Naive thymus-derived CD8-positive, alpha-beta T cell (primary cell): ENCODE measurements at places on chromosomes 4 and X.

- no peak for DNase-seq
These were observed 39.4 kb downstream of the NALF2 start for GRCh38 chrX:69543572-69543971.

GRCh38 chr4:4506961-4507360 lies 34.9 kb downstream of the STX18 start:
- no peak for DNase-seq

DNA sequence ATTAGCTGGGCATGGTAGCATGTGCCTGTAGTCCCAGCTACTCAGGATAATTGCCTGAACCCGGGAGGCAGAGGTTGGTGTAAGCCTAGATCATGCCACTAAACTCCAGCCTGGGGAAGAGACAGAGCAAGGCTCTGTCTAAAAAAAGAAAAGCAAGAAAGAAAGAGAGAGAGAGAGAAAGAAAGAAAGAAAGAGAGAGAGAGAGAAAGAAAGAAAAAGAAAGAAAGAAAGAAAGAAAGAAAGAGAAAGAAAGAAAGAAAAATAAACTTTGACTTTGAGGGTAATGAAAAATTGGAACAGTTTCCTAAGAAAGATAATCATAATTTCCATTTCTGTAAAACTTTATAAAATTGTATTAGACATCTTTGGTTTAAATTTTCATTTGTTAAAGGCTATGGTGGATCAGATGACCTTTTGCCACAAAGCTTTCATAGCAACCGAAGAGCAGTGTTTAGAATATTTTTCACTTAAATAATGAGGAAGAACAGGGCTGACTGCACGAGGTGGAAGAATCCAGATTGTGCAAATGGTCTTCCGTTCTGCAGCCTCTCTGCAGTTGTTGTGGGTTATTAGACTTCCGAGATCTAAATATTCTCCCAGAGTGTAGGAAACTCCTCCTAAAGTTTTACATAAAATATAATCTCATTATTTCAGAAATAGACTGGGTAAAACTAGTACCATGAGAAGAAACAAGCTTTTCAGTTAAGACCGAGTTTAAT lies 55.9 kb downstream of the RBM47 start:
- DNase-seq: no peak

GRCh38 chr4:87416965-87417364 lies 5.4 kb upstream of the NUDT9 start:
- no peak for DNase-seq

DNA sequence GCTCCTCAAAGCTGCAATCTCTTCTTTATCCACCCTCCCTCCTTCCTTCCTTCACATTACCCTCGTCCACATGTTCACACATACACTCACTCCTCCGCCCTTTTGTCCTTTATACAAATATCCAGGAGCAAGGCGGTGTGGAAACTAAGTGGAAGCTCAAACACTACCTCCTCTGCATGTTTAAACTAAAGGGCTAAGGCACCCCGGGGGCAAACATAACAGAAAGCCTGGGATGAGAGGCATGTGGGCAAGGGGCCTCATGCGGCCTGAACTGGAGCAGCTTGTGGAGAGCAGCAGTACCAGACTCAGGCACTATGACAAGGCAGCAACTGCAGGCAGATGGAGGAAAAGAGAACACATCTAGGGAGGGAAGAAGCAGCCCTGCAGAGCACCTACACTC lies 9.5 kb downstream of the MAB21L2 start:
- DNase-seq: no peak
